ENCODE measurements at places on chromosomes 11 and 22.

DNA sequence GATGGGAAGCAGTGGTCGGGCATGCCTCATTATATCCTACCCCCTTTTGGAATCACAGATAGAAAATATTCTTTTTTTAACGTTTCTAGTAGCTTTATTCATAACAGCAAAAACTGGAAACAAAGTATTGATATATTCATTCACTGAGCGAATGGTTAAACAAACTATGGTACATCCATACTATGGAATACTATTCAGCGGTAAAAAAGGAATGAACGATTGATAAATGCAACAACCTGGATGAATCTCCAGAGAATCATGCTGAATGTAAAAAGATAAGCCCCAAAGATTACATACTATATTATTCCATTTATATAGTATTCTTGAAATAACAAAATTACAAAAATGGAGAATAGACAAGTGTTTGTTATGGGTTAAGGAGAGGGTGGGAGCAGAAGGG is 7.5 kb upstream of the SULT4A1 start:
- no peak for DNase-seq

DNA sequence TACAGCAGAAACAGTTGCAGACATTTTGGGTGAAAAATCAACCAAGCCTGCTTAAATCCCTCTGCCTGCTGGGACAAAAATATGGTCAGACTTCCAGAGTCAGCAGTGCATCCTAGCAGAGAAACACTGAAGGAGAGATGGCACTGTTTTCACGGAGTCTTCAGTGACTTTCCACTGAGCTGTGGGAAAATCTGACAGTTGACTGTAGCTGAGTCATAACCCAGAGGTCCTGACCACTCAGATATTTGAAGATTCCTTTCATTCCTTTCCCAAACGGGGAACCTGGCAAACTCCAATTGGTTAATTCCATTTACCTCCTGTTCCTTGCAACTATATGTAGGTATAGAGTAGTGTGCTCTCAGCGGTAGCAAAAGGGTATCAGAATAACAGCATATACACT is 20.9 kb upstream of the UPB1 start:
- DNase-seq, result peak; percentile 93

DNA sequence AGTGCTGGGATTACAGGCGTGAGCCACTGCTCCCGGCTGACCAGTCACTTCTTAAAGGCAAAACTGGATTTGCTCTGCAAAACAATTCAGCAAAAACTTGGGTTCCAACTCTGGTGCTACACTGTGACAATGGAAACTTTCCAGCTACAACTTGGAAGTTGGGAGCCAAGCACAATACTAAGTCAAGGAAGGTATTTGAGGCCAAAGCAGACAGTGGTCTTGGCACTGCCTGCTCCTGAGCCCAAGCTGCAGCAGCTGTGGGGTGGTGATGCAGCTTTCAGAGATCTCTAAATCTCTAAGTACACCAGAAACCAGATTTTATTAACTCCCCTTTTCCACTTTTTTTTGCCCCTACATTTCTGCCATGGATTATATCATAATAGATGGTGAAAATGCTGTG is 17.5 kb downstream of the ADM start:
- DNase-seq, result no peak

GRCh38 chr11:697811-698311 is 2.2 kb downstream of the TMEM80 start:
- DNase-seq, result peak; percentile 24

- peak; percentile 42 for DNase-seq
Measured at GRCh38 chr11:326842-327580, 6.4 kb upstream of the IFITM3 start.

DNA sequence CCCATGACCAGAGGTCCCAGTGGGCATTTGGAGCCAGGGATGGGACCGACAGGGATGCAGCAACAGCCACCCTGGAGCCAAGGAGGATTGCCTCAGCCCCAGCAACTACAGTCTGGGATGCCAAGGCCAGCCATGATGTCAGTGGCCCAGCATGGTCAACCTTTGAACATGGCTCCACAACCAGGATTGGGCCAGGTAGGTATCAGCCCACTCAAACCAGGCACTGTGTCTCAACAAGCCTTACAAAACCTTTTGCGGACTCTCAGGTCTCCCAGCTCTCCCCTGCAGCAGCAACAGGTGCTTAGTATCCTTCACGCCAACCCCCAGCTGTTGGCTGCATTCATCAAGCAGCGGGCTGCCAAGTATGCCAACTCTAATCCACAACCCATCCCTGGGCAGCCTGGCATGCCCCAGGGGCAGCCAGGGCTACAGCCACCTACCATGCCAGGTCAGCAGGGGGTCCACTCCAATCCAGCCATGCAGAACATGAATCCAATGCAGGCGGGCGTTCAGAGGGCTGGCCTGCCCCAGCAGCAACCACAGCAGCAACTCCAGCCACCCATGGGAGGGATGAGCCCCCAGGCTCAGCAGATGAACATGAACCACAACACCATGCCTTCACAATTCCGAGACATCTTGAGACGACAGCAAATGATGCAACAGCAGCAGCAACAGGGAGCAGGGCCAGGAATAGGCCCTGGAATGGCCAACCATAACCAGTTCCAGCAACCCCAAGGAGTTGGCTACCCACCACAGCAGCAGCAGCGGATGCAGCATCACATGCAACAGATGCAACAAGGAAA is 27.3 kb upstream of the L3MBTL2 start:
- DNase-seq, result no peak

DNA sequence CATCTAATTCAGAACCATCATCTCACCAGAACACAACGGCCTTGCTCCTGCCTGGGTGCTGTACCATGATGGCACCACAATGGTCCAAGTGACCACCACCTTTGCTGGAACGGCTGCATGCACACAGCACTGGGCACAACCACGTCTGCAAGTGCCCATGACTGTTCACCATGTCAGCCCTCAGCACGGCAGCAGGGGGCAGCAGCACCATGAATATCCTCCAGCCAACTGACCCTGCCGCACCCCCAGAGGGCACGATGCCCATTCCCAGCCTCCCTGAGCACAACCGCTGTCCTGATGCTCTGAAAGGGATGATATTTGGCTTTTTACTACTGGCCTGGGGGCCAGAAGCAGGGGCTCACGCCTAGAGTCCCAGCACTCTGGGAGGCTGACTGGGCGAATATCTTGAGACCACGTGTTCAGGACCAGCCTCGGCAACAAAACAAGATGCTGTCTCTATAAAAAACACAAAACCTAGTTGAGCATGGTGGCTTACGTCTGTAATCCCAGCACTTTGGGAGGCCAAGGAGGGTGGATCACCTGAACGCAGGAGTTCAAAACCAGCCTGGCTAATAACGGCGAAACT is 25.7 kb downstream of the DRD4 start:
- peak; percentile 17 for DNase-seq

DNA sequence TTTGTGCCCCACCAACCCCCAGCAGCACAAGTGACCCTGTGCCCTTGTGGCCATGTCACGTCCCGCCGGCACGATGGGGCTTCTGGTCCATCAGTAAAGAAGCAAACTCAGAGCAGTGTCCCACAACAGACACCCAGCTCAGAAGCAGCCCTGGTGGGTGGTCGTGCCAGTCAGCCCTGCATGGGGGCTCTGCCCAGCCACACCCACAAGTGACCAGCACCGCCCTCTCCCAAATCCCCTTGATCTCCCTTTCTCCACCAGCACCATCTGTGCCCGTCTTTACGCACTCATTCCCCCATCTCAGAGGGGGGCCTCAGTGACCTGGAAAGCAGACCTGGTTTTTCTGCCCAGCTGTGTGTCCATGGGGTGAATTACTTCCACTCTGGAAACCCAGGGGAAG is 149.1 kb downstream of the DSCAML1 start:
- DNase-seq, result no peak

DNA sequence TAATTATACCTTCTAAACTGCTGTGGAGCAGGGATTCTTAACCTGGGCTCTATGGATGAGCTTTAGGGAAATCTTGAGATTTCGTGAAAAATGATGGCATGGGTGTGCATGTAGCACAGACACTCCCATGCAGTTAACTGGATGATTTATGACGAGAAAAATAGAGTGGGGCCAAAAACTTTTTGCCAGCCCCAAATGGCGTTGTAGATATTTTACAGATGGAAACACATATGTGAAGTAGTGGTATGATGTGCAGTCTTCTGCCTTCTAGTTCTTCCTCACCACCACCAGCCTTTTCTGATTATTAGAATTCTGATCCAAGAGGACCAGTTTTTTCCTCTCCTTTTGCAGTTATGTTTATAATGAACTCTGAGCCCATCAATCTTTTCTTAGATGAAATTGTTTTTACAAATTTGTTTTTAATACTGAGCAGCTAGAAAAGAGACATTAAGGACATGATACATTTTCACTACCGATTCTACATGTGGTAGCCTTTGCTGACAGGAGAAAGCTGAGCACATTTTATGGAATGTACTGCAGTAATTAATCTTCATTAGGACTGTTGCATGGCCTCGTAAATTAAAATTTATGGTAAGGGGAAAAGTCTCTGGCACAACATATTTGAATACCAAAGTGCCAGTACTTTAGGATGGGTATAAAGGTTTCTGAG is 261.4 kb downstream of the DDX10 start:
- peak; percentile 78 for DNase-seq

DNA sequence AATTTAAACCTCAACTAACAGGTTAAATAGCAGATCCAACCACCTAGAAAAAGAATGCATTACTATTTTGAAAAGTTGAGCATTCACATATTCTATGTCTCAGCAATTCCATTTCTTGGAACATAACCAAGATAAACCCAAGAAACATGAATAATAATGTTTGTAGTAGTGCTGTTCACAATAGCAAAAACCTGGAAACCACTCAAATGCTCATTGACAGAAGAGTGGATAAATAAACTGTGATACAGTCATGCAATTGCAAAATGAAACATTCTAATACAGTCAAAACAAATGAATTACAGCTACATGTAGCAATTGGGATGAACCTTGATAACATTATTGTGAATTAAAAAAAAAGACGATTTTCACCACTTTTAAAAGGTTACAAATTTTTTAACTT is 162.8 kb upstream of the TMEM45B start:
- DNase-seq, result peak; percentile 32

- peak; percentile 43 for DNase-seq
Measured at GRCh38 chr11:46183819-46184218, 62.6 kb upstream of the PHF21A start.

GRCh38 chr11:75945947-75946346 is 130.9 kb downstream of the UVRAG start:
- DNase-seq, result no peak

All from fibroblast of skin of right quadriceps (primary cell).